ENCODE measurements at places on chromosomes 13 and 19.

- DNase-seq: no peak
These were observed 5.4 kb downstream of the CD320 start for GRCh38 chr19:8302734-8303133.

DNA sequence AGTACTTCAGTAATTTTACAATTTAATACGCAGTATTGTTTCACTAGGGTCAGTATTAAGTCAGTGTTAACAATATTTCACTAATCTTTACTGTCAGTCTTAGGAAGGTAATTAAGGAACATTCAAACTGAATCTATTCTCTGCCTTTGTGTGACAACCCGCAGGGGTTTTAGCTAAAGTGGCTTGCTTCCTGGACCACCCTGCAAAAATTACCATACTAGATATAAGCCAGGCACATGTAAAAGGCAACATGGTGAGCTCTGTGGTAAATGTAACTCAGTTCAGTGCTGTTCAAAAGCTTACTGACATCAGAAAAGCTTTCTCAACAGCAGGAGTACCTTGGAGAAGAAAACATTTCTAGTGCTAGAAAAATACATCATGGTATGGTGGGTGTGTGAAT lies 116.7 kb downstream of the FREM2 start:
- DNase-seq: no peak

GRCh38 chr19:49188626-49189200 lies 31.1 kb downstream of the TRPM4 start:
- DNase-seq: no peak

- no peak for DNase-seq
These were observed 194.7 kb downstream of the LMO7 start for GRCh38 chr13:75830842-75831241.

All from hematopoietic multipotent progenitor cell treated with erythropoietin and hydrocortisone succinate and interleukin-3 and kit ligand, for 17 days (in vitro differentiated cells).